CD4-positive, alpha-beta T cell treated with Interleukin-12 subunit alpha and Interleukin-12 subunit beta, for 1 hour (primary cell): ENCODE measurements at places on chromosomes 1 and 21.

GRCh38 chr1:212781225-212781624 is 10.4 kb downstream of the NSL1 start:
- no peak for DNase-seq

DNA sequence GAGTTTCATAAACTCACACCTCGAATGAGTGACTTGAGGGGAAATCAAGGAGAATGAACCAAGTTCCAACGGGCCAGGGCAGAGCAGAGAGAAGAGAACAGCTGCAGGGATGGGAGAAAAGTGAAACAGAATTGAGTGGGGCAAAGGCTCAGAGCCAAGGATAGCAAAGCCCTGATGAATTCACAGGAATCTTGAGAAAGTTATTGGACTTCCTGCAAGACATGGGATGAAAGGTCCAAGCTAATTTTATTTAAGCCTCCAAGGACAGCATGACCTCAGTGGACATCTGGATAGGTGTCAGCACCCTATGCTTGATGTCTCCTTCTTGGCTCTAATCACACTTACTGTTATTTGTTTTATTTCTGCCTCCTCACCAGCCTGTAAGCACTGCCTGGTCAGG is 43.0 kb upstream of the RAVER2 start:
- no peak for DNase-seq

DNA sequence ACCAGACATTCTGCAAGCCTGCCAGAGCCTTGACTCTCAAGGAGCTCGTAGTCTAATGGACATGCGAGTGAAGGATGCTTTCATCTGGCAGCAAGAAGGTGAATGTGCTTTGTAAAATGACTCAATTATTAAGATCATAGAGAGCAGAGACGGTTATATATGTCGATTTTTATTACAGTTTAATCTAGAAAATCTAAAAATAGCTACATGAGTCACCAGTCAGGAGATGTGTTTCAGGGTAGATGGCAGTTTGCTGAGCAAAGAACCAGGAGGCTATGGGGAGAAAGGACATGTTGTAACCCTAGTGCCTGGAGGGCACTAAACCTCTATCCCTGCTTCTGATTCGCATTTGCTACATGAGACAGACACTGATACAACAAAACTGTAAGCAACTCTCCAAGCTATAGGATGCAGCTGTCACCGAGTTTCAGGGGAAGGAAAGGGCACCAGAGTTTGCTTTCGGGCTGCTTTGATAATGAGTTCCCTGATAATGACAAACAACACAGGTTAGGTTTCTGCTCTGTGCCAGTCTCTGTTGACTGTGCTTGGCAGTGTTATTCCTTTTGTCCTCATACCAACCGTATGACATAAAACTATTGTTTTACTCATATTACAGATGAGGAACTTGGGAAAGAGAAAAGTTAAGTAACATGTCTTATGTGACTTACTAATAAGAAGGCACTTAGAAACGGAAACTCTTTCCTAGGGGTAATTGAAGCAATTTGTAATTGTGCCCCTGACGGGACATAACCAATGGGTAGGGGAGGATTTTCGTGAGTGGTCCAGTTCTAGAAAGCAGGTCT is 43.2 kb downstream of the C1orf198 start:
- no peak for DNase-seq

- no peak for DNase-seq
Observed at GRCh38 chr1:156376958-156377919, 8.2 kb downstream of the RHBG start.

DNA sequence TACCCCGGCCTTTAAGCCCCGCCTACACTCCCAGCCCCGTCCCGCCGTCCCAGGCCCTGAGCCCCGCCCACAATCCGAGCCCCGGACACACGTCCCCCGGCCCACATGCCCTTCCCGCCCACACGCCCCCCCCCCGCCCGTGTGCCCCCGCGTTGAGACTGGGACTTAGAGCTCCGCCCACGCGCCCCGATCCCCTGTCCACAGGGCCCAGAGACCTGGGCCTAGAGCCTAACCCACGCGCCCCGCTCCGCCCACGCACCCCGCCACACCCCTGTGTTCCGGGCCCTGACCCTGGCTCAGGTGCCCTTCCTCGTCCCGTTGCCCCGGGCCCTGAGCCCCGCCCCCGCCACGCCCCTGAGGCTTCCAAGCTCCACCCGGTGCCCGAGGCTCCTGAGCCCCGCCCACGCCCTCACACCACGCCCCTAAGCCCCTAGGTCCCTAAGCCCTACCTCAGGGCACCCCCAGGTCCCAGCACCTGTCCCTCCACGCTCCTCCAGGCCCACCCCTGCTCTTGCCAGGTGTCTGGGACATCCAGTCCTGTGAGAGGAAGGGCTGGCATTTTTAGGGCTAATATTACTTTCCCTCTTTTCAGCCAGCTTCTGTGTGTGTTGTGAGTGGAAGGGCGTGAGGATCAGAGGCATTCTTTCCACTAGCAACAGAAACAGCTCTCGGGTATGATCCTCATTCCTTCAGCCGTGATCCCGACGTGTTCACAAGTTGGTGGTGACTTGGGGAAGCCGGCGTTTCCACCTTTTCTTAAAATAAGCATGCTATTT is 552 bp upstream of the GPR157 start:
- DNase-seq, result peak; percentile 90

DNA sequence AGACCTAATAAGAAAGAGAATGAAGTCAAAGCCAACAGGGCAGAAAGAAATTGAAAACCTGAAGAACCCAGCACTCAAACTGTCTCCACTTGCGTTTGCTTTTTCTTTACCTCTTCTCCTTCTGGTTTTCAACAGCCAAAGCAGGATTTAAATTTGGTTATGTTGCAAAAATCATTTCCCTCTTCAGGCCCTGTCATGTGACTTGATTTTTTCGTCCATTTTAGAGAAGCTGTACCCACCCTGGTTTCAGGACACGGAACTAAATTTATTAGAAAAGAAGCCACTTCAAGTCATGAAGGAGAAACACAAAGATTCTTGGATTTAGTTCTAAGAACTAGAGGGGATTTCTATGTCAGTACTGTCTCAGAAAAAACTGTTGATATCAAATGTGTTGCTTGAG is 1.0 kb upstream of the SYNJ1 start:
- DNase-seq, result no peak

DNA sequence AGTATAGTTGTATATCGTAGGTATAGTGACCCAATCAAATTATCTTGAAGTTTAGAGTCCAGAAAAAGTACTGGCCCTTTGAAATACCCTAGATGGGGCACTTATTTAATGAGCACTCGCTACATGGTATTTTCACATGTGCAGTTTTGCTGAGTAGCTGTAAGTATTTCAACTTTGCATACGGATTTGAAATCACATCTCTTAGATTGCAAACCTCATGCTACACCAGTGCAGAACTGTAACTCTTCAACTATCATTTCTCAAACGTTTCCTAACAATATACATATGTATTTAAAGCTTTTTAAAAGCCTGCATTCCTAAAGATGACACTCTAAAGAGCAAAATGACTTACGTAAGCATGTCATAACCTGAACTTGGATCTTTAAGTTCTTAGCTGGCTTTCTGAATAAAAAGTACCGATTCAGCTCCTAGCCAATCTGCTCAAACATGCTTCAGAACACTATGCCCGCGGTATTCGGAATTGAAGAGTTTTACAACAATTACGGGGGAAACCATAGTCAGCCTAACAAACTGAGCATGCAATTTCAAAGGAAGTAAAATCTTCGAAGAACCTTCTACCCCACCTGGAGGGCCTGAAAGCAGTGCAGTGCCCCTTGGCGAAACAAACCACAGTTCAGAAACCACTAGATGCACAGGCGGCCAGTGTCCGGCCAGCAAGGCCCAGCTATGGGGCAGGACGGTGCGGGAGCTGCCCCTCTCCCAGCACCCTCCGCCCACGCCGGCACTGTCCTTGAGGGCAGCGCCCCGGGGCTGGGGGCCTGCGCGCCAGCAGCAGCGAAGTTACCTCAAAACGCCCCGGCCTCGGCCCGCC is 863 bp downstream of the FH start:
- DNase-seq, result no peak

GRCh38 chr1:220905650-220906560 is 26.7 kb downstream of the HLX start:
- DNase-seq, result no peak

GRCh38 chr1:231844986-231845502 is 218.5 kb downstream of the DISC1 start:
- DNase-seq, result no peak

DNA sequence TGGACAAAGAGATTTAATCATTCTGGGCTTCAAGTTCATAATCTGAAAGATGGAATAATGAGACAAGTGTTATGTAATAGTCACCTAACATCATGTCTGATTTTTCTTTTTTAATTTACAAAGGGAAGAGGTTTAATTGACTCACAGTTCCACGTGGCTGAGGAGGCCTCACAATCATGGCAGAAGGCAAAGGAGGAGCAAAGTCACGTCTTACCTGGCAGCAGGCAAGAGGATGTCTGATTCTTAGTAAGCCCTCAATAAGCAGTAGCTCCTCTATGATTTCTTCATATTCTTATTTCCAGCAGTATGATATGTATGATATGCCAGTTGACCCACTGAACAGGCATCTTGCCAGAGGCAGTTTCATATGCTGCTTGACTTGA is 152.7 kb downstream of the S1PR1 start:
- no peak for DNase-seq

- no peak for DNase-seq
Observed at GRCh38 chr21:29258626-29259338, 39.9 kb upstream of the BACH1 start.

DNA sequence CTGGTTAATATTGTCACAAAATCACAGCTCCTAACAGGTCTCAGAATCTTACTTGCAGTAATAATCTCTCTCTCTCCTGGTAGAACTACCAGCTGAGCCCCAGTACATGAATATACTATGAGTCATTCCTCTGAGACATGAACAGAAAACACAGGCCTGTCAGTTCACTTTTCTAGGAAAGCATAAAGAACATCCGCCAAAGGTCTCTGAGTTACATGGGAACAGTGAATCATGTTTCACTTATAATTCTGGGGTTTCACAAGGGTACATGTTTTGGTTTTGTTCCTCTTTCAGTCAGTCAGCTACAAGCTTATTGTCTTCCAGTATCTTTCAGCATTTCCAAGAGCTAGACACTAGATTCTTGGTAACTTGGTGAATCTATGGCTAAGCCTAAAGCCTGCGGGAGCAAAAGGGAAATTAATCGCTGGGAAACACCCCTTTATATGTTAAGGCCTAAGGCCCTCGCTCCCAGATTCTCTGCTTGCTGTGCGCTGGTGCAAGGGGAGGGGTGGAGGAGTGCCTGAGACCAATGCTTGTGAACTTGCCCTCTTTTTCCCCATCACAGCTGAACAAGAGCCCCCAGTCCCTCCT is 31.7 kb downstream of the IFNGR2 start:
- DNase-seq, result peak; percentile 13

DNA sequence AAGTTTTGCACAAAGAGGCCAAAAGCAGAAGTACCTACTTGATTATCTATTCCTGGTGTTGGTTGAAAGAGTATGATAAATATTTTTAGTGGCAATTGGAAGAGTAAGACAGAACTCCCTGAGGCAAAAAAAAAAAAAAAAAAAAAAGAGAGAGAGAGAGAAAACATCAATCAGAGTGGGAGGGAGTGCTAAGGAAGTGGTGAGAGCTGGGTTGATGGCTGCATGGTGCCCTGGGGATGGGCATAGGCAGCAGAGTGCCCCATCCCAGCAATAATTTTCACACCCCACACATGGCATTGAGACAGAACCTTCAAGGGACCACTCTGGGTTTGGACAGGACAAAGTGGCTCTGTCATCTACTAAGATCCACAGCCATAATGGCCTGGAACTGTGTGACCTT is 59.4 kb upstream of the FAM20B start:
- no peak for DNase-seq

GRCh38 chr21:33362044-33362555 is 37.3 kb downstream of the IFNAR1 start:
- DNase-seq, result peak; percentile 87

- DNase-seq, result no peak
Observed at GRCh38 chr1:3350506-3351261, 103.8 kb upstream of the ARHGEF16 start.

DNA sequence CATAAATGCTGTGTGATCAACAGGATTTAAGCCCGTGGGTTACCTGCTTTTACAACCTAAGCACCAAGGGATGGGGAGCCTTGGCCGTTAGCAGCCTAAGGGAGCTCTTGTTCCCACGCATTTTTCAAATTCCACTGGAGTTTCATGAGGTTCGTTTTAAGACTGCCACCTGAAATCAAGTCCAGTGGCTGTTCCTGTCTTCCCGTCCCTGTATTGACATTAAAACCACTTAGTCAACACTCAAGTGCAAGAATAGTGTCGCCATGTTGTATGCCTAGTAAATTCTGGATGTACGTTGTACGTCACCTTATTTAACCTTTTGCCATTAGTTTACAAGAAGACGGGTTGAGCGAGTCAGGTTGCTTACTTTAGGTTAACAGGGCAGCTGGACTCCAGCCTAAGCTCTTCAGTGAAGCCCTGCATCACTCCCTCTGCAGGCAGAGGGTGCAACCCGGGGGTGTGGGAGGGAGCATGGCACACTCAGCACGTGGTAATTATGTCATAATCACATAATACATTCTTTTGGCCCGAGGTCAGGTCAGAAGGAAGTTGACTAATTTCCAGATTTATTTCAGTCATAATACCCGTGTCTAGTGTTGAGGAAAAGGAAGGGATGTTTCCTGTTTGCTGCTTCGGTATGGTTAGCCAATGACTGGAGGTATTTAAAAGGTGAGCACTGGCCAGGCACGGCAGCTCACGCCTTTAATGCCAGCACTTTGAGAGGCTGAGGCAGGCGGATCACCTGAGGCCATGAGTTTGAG is 42.5 kb downstream of the CNST start:
- no peak for DNase-seq

GRCh38 chr1:21629971-21630370 is 39.2 kb downstream of the RAP1GAP start:
- DNase-seq, result no peak

DNA sequence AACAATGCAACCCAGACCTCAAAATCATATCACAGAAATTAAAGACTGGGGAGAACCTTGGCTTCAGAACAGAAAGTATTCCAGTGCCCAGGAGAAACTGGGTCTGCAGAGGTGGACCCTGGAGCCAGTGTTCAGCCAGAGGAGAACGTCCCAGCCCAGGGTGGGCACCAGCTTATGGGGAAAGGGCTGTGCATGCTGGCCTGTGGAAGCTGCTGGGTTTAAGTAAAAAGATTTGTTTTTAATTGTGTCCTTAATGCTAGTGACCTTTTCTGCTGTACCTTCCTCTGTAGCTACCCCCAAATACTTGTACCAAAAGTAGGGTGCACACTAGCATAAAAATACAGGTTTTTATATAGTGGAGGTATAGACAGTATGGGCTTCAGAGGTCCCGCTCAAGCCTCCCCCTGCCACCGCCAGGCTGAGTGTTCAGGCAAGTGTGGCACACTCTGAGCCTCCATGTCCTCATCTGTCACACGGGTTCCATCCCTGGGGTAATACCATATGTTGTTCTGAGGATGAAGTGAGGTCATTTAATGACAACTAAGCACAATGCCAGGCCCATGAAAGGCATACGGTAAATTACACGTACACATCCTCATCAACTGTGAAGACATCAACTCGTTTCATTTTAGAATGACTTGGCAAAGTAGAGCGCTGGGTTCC is 47.0 kb downstream of the SLC37A1 start:
- DNase-seq, result no peak
